GM23338 (cell line): ENCODE measurements at places on chromosomes 11 and 22. TPM values are rescaled to one million over a fixed set of nuclear protein-coding genes. Genes with fewer than 3 reads are reported as not detected.

- DNase-seq: no peak
Observed at GRCh38 chr22:50607659-50608020, 7.0 kb downstream of the MAPK8IP2 start.

GRCh38 chr11:18365741-18366140, 28.6 kb upstream of the LDHA start:
- DNase-seq: no peak

DNA sequence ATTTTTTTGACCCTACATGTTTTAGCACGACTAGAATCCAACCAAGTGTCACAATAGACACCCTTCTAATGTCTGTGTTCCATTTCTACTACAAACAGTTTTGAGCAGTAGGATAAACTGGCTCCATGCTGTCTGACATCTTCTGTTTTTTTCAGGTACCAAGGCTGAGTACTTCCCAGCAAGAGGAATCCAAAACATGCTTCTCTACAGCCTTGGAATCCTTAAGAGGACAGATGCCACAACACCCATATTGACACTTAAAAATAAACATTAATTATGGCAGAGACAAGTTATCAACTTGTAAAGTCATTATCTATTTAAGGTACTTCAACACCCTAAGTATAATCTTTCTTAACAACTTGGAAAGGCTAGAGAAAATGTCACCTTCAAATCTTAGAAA, 54.2 kb downstream of the LGR4 start:
- DNase-seq: no peak

GRCh38 chr22:22194931-22195264, 49.7 kb upstream of the VPREB1 start:
- no peak for DNase-seq

- DNase-seq: no peak
Observed at GRCh38 chr11:102485095-102485722, 32.6 kb upstream of the TMEM123 start.

- DNase-seq: peak; percentile 65
Observed at GRCh38 chr11:74731301-74732094, at the start of gene CHRDL2. CHRDL2 (minus strand) TSS chr11:74731426; CDS start chr11:74730888, 538 bp downstream.

DNA sequence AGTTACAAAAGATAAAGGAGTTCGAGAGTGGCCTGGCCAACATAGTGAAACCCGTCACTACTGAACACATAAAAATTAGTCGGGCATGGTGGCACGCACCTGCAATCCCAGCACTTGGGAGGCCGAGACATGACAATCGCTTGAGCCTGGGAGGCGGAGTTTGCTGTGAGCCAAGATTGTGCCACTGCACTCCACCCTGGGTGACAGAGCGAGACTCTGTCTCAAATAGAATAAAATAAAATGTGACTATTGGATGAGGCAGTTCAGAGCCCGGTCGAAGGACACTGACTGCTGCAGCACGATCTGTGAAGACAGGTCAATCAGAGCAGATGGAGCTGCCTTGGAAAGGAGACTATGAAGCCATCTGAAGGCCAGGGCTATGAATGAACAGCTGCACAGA, 37.7 kb upstream of the ANO1 start:
- no peak for DNase-seq

- DNase-seq: no peak
Observed at GRCh38 chr11:95341221-95341620, 110.2 kb upstream of the SESN3 start.

DNA sequence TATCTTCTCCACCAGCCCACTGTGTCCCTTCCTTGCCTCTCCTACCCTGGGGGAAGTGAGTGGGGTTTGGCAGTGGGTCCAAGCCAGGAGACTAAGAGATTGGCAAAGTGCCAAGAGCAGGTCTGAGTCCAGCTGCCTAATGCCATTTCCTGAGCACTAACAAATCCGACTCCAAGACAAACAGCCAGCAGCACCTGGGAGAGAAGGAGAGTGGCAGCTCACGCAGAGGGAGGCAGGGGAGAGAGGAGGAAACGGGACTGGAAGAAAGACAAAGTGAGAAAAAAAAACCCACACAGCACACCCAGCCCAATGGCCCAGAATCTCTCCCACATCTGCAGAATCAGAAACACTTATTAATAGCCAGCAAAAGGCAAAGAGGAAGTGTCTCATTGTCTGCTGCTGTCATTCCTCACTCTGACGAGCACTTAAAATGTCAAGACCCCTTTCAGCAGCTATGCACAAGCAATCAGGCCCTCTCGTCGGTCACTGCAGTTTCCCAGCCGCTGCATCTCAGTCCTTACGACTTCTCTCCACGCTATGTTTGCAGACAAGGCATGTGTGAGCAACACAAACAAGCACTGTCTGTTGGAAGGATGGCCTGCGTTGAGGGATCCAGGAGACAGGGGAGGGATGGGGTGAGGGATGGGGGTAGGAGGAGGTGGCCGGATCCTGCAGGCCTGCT, 558.4 kb upstream of the CADM1 start:
- DNase-seq: no peak

DNA sequence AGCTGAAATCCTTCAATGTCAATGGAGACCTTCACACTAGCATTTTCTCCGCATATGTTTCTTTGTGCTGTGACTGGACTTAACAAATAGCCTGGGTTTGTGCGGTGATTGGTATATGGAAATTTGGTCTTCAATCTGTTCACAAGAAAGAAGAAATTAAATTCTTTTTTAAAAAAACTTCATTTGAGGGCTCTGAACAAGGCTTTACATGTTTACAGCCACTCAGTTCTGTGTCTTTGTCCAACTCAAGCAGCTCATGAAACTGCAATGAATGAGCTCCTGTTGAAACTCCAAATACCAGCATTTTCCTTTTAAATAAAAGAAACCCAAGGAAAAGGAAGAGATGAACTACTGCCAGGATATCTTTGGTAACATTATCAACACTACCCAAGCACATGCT, 57.3 kb downstream of the PIK3C2A start:
- no peak for DNase-seq

GRCh38 chr11:110089617-110090282, 3.4 kb upstream of the ZC3H12C start:
- no peak for DNase-seq

- peak; percentile 40 for DNase-seq
Observed at GRCh38 chr22:40540265-40540664, 96.3 kb downstream of the MRTFA start.

- DNase-seq: no peak
Observed at GRCh38 chr11:8806974-8807373, 104.0 kb upstream of the AKIP1 start.

GRCh38 chr22:20624161-20624616, 116.8 kb downstream of the MED15 start:
- no peak for DNase-seq

GRCh38 chr22:41429232-41429950, 17.2 kb downstream of the TOB2 start:
- no peak for DNase-seq

- DNase-seq: no peak
Observed at GRCh38 chr11:71396548-71397123, 51.6 kb downstream of the DHCR7 start.

GRCh38 chr11:118304568-118305248, at the start of gene CD3E:
CD3E (plus strand) TSS chr11:118304730; CDS start chr11:118304953, 223 bp downstream.
- DNase-seq: no peak

GRCh38 chr22:27331526-27332281, 469.9 kb downstream of the MN1 start:
- peak; percentile 77 for DNase-seq

DNA sequence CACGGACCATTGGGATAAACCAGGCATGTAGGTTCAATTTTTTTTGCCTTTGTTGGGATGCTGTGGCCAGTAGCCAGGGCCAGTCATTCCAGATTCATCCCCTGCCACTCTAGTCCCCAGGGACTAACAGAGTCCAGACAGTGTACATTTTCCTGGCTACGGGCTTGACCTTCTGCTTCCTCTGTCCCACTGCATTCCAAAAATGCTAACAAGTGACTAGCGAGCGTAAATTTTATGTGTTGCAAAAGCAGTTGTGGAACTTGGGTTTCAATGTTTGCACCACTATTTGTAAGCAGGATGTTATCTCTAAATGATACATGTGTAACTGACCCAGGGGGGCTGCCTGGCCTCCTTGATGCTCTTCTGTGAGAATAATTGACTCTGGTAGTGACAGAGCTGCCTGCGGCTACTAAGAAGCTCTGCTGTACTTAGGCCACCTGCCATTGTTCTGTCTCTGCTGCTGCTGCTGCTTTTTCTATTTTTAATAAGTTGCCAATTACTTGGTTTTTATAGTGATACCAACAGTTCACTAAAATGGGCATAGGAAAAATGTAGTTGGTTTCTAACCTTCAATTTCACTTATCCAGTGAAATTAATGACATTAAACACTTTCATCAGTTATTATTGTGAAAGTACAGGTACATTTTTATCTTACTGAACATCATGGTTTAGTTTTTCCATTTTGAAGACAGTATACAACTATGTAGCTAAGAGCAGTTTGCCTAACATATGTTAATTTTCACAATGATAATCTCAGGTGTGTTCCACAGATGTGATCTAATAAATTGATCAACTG, 26.8 kb downstream of the TNRC6B start:
- DNase-seq: no peak

- no peak for DNase-seq
Observed at GRCh38 chr11:87456499-87456898, 418.8 kb downstream of the TMEM135 start.

- peak; percentile 78 for DNase-seq
Observed at GRCh38 chr22:20128902-20129746, 2.5 kb upstream of the ZDHHC8 start.

DNA sequence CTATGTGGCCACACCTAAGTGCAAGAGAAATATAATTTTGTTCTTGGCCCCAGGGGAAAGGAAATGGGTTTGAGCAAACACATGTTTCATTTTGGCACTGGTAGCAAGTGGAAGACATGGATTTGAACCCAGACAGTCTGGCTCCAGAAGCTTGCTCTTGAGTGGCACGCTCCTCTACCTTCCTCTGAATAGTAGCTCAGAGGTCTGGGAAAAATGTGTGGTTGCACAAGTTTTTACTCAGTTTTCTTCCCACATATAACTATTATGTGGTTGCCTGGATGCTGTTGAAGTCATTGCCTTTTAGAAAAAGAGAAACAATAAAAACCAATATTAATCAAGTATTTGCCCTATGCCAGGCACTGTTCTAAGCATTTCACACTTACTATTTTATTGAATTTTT, 16.3 kb downstream of the PARVA start:
- no peak for DNase-seq

- DNase-seq: no peak
Observed at GRCh38 chr11:134374891-134375550, 37.0 kb downstream of the B3GAT1 start.

- no peak for DNase-seq
Observed at GRCh38 chr22:45842291-45842991, 134.5 kb downstream of the WNT7B start.

GRCh38 chr11:34343153-34343552, 14.7 kb downstream of the ABTB2 start:
- DNase-seq: no peak

DNA sequence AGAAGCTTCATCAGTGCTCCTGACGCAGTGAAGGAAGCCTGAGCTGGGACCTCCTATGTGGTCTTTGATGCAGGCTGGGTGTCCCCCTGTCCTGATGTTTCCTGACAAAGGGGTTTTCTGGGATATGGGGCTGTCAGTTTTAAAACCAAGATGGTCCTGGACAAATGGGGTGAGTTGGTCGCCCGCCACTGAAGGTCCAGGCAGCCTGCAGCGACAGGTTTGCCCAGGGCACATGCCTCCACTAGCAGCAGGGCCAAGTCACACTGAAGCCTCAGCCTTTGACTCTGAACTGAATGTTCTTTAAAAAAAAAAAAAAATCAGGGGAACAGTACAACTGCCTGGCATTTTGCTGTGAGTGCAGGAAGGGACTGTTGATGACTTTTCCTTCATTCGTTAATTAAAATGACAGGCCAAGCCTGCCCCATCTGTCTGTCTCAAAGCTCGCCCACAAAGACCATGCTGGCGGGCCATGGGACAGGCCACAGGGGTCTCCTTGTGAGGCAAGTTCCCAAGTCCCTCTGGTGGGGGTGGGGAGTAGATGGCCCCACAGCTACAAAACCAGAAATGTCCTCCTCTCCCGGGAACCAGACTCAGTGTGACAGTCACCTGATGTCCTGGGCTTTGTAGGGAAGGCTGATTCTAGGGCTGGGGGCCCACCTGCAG, 274.8 kb downstream of the CTTN start:
- no peak for DNase-seq

GRCh38 chr11:67510023-67510345, 2.0 kb upstream of the CDK2AP2 start:
- no peak for DNase-seq

The SLN gene
- not detected in 2 replicates for total RNA-seq

The DEFB131B gene
- total RNA-seq: not detected in 2 replicates

The HBB gene
- total RNA-seq: not detected in 2 replicates

The SYT8 gene
- not detected in 2 replicates for total RNA-seq

The BIRC3 gene
- 0.03 TPM in 1 of 2 replicates, not detected in the other for total RNA-seq

The HSPB2 gene
- total RNA-seq: 1.0 and 3.5 TPM in 2 replicates

The C1QTNF6 gene
- 2.3 and 2.6 TPM in 2 replicates for total RNA-seq

The BANF1 gene
- total RNA-seq: 44.7 and 58.2 TPM in 2 replicates

The SLC22A12 gene
- total RNA-seq: not detected in 2 replicates

The SAA2 gene
- not detected in 2 replicates for total RNA-seq

The SLC15A3 gene
- 15.8 and 18.9 TPM in 2 replicates for total RNA-seq

The TESMIN gene
- total RNA-seq: 58.2 and 64.6 TPM in 2 replicates

The MARK2 gene
- 42.6 and 45.9 TPM in 2 replicates for total RNA-seq

The IL17REL gene
- total RNA-seq: 0.31 TPM in 1 of 2 replicates, not detected in the other
